ENCODE measurements at places on chromosomes 1 and 21. TPM values are rescaled to one million over a fixed set of nuclear protein-coding genes. Genes with fewer than 3 reads are reported as not detected.
A peak's percentile ranks its signal among the peaks of the same experiment; 100 is the strongest.

DNA sequence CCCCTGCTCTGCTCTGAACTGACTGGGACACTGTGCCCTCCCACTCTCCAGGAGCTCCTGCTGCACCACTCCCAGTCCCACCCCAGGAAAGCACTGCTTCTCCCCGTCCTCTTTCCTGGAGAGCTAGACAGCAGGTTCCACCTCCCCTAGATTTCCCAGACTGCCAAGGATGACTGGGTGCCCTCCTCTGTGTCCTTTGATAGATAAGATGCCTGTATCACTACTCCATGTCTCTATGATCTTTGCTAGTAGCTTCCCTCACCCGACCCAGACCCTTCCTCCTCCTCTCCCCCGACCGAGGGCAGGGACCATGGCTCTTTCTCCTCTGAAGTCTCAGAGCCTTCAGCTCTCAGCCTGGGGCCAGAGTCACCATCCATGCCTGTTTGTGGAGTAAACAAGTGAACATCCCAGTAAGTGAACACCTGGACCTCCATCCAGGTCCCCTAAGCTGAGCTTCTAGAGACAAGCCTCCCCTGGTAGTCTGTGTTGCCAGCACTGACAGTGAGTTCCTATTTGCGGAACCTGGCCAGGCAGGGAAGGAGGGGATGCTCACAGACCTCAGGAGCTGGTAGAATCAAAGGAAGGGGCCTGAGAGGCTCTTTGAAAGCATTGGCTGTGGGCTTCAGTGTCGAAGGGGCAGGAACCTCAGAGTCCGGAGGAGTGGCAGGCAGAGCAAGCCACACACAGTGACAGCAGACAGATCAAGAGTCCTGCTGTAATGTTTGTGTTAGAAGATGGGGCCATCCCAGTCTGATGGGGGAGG, 104.0 kb downstream of the PAX7 start:
- DNase-seq, result no peak

GRCh38 chr1:53616511-53616910, 122.5 kb downstream of the GLIS1 start:
- peak; percentile 49 for DNase-seq

The DMAP1 gene
- 45.8 TPM for total RNA-seq

DNA sequence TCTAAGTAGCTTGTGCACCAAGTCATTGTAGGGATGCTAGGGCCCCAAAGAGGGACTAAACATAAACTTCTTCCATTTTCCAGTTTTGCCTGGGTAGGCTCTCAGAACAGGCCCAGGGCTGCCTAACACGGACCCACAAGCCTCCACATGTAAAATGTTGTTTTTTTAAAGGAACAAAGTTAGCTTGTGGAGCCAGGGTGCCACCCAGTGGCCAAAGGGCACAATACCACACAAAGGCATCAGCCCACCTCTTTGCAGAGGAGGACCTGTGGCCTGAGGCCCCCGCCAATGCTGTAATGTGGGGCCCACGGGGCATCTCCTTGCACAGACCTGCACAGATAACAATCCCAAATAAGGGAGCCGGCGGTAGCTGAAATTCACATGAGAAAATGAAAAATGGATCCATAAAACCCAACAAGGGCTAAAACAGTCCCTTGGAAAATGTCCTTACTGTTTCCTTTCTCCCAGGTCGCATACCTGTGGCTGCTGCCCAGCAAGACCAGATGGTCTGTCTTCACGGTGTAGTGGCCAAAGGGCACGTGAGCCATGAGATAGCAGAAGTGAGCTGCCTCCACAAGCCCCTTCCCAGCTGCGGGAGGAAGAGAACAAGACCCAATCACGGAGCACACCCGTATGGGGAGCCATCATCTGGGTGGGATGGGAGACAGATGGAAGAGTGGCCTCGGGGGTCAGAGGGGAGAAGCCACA, 23.8 kb downstream of the SEC16B start:
- no peak for DNase-seq

- no peak for DNase-seq
These were observed 217.0 kb downstream of the DNAH14 start for GRCh38 chr1:225146478-225146877.

DNA sequence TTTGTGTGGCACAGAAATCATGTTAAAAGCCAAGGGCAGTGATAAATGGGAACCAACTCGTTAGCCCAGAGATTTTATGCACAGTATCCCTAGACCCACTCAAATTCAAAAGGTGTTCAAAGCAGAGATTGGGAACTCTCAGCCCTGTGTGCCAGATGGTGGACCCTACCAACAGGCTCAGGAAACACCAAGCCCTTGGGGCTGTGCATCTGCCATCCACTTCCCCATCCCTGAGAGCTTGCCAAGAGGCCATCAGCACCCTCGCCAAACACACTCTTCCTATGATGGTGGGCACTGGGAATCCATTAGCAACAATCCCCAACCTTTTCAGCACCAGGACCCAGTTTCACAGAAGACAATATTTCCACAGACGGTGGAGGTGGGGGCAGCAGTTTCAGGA, 194.2 kb upstream of the NFIA start:
- no peak for DNase-seq

DNA sequence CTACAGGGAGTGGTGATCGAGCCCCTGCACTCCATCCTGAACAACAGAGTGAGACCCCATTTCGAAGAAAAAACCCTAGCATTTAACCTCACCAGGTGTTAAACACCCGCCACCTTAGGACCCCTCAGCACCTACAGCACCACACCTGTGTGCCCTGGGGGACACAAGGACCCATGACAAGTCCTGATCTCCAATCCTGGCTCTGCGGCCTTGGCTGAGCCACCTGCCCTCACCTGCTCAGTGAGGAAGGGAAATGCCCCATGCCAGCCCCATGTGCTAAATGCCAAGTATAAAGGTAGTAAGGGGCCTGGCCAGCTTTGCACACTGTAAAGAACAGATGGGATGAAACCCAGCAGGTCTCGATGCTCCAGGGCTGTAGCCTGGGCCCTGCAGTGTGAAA, 11.1 kb downstream of the MRTO4 start:
- DNase-seq, result no peak

- DNase-seq, result peak; percentile 70
These were observed 766 bp downstream of the AGO4 start for GRCh38 chr1:35808450-35809113.

The RBM34 gene
- total RNA-seq, result 75.9 TPM

The ERICH3 gene
- not detected for total RNA-seq

GRCh38 chr21:35265170-35265877, 216.2 kb upstream of the RUNX1 start:
- DNase-seq, result no peak

- DNase-seq, result no peak
These were observed 5.1 kb upstream of the DCAF8 start for GRCh38 chr1:160267284-160267991.

GRCh38 chr1:8460784-8461183, 142.9 kb downstream of the SLC45A1 start:
- DNase-seq, result no peak

- no peak for DNase-seq
These were observed 26.2 kb downstream of the RSBN1 start for GRCh38 chr1:113786069-113786468.

- DNase-seq, result no peak
These were observed 115.8 kb upstream of the ARHGEF16 start for GRCh38 chr1:3338725-3339070.

Measured in suprapubic skin (tissue), 4 donors.